ENCODE measurements at places on chromosomes 4 and X.

DNA sequence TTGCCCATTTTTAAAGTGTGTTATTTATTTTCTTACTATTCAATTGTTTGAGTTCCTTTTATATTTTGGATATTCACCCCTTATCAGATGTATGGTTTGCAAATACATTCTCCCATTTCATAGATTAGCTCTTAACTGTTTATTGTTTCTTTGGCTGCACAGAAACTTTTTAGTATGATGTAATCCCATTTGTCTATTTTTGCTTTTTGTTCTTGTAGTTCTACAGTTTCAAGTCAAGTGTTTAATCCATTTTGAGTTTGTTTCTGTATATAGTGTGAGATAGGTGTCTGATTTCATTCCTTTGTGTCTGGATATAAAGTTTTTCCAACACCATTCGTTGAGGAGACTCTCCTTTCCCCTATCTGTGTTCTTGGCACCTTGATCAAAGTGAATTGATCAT lies 97.4 kb upstream of the CAMK2D start:
- DNase-seq = no peak

GRCh38 chrX:55816023-55816422 lies 98.5 kb downstream of the RRAGB start:
- DNase-seq = no peak

DNA sequence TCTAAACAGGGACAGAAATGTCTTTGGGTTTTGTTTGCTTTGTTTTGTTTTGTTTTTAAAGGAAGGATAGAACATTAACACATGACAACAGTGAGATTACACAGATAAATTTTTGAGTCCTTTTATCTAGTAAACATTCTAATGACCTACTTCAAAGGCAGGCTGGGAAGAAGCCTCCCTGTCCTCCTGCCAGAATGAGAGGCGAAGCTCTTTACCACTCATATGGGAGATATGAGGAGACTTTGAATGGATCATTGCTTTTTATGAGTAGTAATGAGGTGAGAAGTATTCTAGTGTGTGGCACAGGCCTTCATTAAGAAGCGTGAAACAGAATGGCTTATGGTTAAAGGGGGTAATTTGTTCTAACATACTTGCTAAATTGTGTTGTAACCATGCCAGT lies 172.0 kb downstream of the FBXO8 start:
- DNase-seq = no peak

DNA sequence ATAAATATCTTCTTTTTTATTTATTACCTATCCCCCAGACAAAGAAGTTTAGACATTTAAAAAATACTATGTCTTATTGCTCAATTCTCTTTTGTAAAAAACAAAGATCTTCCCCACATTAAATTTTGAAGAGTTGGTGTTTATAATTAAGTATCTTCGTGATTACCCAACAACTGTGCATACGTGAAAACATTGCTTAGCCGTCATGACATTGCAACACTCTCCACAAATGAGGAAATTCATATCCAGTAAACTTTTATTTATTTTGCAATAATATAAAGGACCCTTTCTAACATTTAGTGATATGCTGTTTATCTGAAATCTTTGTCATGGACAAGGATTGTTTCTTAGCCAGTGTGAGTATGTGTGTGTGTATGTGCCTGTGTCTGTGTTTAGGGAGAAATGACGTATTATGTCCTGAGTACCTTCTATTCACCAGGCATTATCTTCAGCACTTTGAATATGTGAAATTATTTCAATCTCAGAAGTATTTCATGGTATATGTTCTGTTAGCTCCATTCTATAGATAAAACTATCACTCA lies 26.1 kb upstream of the EREG start:
- no peak for DNase-seq

DNA sequence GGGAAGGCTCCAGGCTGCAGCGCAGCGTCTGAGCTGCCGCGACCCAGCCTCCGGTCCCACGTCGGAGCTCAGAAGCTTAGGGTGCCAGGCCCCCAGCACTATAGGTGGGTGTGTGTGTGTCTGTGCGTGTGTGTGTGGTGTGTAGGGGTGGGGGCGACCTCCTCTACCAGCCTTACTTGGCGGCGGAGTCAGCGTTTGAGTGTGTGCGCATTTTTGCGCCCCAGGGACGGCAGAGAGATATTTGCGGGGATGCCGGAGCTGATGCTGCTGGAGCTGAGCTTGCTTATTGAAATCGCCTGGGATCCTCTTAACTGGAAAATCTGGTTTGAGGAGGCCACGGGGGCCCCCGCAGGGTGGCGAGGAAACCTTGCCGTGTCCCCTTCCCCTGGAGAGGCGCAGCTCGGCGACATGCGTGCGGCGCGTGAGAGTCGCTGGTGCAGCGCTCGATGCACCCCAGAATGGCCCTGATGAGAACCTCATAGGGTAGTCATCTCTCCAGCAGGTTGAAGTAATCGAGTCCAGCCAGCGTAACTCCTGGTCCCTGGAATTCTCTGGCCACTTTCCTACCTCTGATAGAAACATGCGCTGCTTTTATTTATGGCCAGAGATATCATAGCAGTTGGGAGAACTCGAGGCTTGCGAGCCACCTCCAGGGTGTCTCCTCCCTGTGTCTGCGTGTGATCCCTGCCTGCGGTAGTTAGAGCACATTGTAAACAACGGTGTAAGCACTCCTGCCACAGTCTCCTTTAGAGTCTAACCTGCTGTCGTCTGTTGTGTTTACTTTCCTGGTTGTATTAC lies 2.7 kb downstream of the ADGRL3 start:
- DNase-seq = no peak

- DNase-seq = no peak
These were observed 323.8 kb downstream of the FBXW7 start for GRCh38 chr4:152211936-152212653.

- DNase-seq = no peak
These were observed 3.4 kb downstream of the UGT2A1 start for GRCh38 chr4:69649629-69650028.

DNA sequence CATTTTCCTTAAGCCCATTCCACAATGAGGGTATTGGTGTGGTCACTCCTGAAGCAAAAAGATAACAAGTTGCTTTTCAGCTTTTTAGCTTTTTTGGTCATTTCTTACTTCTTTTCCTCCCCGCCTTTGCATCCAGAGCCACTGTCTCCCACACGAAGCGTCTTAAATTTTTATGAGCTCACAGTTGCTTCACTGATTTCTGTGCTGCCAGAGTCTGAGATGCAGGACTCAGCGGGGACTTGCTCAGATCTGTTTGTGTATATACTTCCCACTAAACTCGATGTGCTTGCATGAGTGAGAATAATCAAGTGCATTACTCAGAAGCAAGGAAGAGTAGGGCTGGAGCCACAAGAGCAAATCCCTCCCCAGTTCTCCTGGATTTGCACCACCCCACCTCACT lies 80.2 kb upstream of the FHL1 start:
- no peak for DNase-seq

DNA sequence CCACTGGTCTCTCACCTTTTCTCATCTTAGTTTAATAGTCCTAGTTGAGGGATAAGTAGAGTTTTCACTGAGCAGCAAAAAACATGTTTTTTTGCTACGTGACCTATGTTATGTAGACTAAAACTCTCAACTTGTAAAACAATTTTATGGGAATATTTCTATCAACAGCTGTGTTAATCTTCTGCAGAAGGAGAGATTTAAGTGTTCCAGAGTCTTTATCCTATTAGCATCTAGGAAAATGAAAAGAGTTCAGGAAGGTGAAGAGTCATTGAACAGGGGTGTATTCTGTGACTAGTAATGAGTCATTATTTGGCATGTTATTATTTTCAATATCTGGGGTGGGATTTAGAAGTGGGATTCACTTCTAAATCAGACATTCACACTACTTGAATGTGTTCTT lies 41.9 kb downstream of the RRAGB start:
- DNase-seq = no peak

- DNase-seq = peak; percentile 43
These were observed 18.0 kb downstream of the FAM9A start for GRCh38 chrX:8783097-8783713.

GRCh38 chr4:108337923-108338322 lies 169.2 kb upstream of the LEF1 start:
- DNase-seq = no peak

DNA sequence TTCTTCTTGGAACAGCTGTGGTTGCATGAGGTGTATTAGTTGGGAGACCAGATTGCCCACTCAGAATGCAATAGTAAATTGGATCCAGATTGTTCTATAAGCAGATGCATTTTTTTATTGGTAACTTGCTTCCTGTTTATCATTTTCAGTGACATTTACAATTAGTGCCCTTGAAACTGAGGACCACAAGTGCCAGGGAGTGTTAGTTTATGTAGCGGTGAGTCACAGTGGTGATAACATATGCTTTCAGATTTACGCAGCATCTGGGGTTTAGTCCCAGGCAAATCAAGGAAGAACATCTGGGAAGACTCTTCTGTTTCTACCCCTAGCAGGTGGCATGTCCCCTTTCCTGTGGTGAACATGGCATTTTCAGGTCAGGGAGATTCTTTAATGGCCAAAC lies 24.1 kb downstream of the FRMPD4 start:
- DNase-seq = no peak

GRCh38 chrX:53882331-53882730 lies 161.9 kb downstream of the PHF8 start:
- DNase-seq = no peak

GRCh38 chr4:70759126-70759525 lies 37.4 kb downstream of the RUFY3 start:
- no peak for DNase-seq

GRCh38 chrX:114344756-114345349 lies 239.0 kb upstream of the HTR2C start:
- no peak for DNase-seq

DNA sequence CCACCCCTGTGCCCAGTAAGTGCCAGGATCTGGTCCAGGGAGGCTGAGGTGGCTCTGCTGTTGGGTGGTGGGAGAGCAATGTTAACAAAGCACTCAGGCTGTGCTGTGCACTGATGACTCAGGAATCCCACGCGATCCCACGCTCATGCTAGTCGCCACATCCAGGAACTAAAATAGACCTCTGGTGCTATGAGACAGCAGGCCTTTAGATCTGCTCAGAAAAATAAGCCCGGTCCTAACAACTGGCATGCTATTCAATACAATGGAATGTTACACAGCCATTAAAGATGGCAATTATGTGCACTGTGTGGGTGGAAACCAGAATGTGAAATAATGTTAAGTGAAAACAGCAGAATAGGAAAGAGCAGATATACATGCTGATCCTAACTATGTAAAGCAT lies 26.0 kb downstream of the ARL13A start:
- peak; percentile 50 for DNase-seq

DNA sequence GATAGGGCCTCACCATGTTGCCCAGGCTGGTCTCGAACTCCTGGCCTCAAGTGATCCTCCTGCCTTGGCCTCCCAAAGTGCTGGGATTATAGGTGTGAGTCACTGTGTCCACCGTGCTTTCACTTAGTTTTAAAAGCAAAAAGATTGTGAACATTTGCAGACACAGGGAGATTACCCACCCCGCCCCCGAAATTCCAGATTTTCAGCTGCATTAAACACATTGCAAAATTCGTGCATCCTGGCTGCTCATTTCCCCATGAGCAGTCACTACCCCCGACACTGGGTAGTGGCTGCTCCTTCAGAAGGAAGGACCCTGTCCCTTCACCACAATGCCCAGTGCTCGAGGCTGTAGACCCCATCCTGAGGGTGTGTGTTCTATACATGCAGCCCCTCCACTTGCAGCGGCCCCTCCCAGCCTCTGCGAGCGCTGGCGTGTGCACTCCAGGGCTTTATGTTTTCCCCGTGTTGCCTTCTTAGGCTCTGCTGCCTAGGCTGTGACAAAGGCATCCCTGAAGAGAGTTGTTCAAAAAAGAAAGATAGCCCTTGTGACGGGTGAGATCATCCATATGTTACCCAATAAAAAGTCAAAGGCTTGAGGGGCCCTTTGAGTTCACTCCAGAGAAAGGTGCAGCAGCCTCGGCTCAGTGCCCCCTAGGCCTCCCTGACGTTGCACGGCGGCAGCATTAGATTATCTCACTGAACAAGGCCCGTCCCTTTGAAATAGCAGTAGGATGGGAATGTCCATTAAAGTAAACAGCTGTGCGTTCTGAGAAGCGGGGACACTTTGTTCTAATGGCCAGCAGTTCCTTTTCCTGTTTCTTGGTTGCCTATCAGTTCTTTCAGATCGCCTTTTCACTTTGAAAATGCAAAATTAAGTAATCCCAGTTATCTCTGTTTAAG lies 71.6 kb downstream of the SHROOM2 start:
- DNase-seq = no peak

- no peak for DNase-seq
These were observed 96.3 kb downstream of the BANK1 start for GRCh38 chr4:101886826-101887225.

DNA sequence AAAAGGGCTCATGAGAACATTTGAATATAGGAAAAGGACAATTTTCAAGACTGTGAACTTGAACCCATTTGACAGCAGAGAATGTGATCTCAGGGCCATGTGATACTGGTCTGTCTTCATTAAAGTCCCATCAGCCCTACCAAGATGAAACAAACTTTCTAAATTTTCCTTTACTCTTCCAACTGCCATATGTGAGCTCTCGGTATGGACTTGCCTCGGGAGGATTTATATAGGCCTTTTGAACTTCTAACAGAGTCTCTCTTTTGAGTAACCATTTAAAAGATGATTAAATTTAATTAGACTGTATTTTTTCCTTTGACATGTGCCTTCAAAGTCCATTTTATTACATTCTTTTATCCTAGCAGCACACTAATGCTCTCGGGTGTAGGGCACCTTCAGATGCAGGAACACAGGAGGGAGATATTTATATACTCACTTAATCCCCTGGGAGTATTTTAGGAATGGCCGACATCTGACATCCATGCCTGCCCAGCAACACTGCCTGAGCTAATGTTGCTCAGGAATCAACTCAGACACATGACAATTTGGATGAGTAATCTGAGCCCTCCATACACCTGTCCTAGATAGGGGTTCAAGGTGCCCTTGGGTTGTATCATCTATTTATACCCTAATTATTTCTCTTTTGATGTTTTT lies 155.0 kb downstream of the SLC7A11 start:
- no peak for DNase-seq

DNA sequence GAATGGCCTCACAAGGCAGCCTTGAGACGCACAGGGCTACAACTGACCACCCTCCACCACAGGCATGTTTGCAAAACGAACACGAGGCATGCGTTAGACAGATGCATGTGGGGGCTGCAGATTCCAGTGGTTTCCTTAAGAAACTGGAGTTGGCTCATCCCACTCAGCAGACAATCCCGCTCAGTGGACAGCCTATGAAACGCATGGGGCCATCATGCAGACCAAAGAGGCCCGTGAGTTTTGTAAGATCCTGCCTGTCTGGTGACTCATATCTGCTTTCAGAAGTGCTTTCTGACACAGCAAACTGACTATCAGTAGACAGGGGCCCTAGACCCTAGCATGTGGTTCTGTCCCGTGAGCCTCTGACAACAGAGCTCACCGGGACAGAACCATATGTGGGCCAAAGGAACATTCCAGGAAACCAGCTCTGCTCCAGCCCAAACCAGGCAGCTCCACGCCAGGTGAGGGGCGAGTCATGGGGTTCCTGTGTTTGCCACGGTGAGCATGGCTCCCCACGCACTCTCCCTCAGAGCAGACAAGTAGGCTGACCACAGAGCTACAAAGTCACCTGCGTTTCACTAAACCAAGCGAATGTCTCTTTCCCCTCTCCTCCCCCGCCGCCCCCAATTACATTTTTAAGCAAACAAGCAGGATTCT lies 74.4 kb downstream of the MTMR1 start:
- DNase-seq = peak; percentile 27

- no peak for DNase-seq
These were observed 208.1 kb upstream of the ADGRL3 start for GRCh38 chr4:60992037-60992436.
